Endothelial cell (in vitro differentiated cells): ENCODE measurements at places on chromosomes 1 and 21. TPM values are rescaled to one million over a fixed set of nuclear protein-coding genes. Genes with fewer than 3 reads are reported as not detected.

GJA4 gene
- total RNA-seq, result 347 TPM

MAB21L3 gene
- 0.18 TPM for total RNA-seq

HOOK1 gene
- total RNA-seq, result 8.2 TPM

OR2L13 gene
- total RNA-seq, result not detected
